ELF-1 (cell line): ENCODE measurements at places on chromosomes 3 and 15.

- peak; percentile 38 for DNase-seq
Observed at GRCh38 chr3:12438318-12438717, 46.0 kb upstream of the TSEN2 start.

DNA sequence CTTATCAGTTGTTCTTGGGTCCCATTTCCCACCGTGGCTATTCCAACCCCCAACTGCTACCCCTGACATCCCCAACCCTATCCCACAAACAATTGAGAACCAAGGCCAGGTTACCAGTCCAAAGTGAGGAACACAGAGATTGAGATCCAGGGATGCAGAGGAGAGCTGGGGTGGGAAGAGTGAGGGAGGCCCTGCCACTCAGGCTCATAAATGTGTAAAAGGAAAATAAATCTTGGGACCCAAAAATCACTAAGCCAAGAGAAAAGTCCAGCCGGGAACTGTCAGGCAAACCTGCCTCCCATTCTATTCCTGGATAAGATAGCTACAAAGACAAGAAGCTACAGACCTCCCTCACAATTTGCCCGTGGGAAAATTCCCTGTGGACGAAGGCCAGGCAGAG, 101.1 kb upstream of the DLG1 start:
- no peak for DNase-seq

DNA sequence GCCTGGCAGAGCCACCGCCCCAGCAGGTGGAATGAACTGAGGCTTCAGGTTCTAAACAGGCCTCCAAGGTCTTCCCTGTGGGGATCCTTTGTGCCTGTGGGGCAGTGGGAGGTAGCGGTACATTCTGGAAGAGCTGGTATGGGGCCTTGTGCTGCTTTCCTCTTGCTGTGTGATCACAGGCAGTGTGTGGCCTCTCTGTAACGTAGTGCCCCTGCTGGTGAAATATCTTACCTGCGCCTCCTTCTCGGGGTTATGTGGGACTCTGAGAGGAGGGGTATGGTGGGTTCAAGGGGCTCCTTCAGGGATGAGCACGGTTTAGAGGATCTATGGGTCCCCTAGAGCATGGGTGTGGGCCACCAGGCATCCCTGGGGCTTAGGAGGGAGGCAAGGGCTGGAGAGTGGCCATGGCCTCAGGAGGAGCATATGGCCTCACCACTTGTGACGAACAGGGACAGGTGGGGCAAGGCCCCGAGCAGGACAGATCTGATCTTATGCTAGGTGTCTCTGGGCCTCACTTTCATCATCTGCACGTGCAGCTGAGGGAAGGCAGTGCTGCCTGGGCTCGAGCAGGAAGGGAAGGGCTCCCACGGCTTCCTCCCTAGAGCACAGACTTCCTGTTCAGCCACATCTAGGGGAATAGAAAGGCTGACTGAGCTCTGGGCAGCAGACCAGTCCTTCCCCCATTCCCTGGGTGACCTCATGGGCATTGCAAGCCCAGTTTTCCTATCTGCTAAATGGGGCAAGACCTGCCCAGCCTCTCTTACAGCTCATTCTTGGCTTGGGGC, 1.9 kb upstream of the ALS2CL start:
- DNase-seq: peak; percentile 79

- DNase-seq: no peak
Observed at GRCh38 chr3:150243466-150243865, 164.6 kb upstream of the TSC22D2 start.

DNA sequence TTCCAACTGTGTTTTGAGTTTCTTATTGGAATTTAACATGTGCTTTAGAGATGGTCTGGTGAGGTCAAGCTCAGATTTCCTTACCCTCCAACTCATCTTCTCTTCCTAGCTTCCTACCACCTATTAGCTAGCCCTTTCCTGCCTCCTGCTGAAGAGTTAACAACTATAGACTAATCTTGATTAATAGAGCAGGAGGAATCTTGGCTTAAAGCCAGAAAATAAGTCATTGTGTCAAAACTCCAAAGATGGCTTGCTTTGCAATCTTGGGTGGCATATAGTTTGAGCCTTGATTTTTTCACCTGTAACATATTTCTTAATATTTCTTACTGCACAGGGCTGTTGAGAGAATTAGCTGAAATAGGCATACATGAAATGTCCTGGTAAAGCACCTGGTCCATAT, 27.3 kb downstream of the BCL2L10 start:
- no peak for DNase-seq

GRCh38 chr15:73982222-73982962, 9.7 kb downstream of the STOML1 start:
- no peak for DNase-seq

DNA sequence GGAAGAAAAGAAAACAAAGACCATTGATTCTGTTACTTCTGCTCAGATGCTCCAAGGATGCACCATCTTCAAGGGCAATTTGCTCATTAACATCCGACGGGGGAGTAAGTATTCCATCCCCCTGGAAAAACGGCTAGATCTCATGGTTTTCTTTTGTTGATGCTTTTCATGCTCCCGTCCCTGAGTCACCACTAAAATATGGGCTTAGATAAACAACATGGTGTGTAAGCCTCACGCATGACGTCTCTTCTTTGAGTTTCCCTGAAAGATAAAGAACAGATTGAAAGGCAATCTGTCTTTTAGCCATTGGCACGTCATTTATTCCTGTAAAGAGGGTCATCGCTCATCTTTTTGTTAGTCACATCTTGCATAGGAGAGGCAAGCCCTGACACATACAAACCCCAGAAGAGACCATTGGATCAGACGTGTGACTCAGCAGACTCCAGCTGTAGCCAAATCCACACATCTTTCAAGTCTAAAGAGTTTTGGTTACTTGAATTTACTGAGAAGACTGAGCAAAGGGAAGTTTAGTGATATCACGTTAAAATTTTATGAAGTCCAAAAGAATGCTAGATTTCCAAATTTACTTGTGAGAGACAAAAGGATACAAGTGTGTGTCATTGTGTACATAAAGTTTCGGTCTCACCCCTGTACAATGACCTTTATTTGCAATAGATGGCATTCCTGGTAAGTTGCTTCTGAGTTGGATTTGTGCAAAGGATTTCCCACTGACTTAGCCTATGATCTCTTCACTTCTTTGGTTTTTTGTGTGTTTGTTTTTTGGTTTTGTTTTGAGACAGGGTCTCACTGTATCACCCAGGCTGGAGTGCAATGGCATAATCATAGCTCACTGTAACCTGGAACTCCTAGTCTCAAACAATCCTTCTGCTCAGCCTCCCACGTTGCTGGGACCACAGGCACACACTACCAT, 110.5 kb downstream of the PGPEP1L start:
- DNase-seq: peak; percentile 43

DNA sequence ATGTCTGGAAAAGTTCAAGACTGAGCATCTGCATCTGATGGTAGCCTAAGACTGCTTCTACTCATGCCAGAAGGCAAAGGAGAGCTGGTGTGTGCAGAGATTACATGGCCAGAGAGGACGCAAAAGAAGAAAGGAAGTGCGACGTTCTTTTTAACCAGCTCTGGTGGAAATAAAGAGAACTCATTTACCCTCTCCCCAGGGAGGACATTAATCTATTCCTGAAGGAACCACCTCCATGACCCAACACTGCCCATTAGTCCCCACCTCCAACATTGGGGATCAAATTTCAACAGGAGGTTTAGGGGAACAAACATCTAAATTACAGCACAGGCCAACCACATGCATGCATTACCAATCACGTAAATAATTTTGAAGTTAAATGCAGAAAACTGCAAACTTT, 1.5 kb upstream of the NCK1 start:
- DNase-seq: peak; percentile 29

GRCh38 chr15:27853624-27854455, 245.3 kb downstream of the OCA2 start:
- DNase-seq: no peak

GRCh38 chr3:188217726-188218125, 63.8 kb downstream of the LPP start:
- DNase-seq: no peak

DNA sequence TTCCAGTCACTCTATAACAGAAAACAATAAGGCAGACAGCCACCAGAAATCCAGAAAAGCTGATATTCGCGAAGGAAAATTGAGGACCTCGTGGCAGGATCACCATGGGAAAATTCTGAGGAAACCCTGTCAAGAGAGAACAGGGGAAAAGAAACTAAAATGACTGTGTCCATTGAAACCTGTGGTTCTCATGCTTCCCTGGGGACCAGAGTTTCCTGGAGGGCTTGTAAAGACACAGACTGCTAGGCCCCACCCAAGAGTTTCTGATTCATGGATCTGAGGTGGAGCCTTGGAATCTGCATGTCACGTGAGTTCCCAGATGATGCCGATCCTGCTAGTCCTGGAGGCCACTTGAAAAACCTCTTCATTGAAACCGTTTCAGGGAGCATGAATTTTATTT, 420.5 kb downstream of the EPHB1 start:
- DNase-seq: no peak

DNA sequence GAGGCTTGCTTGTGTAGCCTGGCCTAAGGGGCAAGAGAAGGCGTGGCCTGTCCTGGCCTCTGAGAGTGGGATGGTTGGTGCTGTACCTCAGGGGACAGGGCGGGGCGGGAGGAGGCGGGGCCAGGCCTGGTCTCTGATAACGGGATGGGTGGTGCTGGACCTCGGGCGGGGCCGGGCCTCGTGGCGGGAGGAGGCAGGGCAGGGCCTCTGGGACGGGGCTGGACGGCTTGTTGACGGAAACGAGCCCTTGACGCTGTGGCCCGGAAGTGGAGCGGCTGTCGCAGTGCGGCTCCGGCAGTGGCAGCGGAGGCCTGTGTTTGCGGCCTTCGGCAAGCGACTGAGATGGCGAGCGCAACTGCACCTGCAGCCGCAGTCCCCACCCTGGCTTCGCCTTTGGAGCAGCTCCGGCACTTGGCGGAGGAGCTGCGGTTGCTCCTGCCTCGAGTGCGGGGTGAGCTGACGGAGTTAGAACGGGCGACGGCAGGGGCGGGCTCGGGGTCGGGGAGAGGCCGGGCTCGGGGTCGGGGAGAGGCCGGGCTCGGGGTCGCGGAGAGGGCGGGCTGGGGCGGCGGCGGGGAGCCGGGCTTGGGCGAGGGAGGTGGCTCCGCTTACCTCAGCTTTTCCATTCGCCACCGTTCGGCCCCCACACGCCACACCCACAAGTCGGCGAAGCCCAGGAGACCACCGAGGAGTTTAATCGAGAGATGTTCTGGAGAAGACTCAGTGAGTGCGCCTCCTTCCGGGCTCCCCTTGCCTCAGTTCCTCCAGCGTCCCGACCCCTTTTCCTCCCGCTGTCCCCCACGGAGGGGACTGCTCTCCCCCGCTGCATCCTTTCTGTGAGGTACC, at the start of gene CCNDBP1:
CCNDBP1 (plus strand) TSS at position 247 of the 846 bp plus-strand sequence; CDS start at position 343, 96 bp downstream.
- DNase-seq: peak; percentile 97

DNA sequence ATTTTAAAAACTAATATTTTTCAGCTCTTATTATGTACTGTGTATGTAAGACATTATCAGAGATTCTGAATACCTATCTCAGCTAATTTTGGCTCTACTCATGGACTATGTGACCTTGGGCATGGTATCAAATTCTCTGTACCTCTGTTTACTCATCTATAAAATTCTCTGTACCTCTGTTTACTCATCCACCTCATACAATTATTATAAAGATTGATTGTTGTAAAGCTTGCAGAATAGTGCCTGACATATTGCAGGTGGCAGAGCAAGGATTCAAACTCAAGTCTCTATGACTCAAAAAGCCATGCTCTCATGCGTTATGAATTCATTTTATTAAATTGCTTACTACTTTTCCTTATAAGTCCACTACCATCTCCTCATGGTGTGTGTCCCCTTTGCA, 151.9 kb upstream of the ARL6 start:
- no peak for DNase-seq

GRCh38 chr3:141336672-141337522, 31.4 kb upstream of the ZBTB38 start:
- no peak for DNase-seq

GRCh38 chr3:196378146-196378841, 40.1 kb upstream of the TM4SF19 start:
- no peak for DNase-seq

- DNase-seq: peak; percentile 44
Observed at GRCh38 chr3:38099518-38099917, 37.4 kb downstream of the ACAA1 start.

DNA sequence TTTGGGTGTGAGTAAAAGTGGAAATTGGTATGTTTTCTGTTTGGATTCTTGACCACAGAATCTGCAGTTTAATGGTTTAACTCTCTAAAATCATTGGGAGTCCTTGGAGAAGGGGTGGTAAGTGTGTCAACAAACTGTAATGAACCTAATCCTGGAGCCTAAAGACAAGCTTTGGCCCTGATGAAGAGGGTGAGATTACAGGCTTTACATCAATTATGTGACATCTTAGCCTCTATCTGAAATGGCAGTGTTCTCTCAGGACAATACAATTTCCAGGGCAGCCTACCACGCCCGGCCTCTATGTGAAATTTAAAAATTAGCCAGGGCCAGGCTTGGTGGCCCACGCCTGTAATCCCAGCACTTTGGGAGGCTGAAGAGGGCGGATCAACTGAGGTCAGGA, 4.3 kb upstream of the PKM start:
- DNase-seq: no peak

DNA sequence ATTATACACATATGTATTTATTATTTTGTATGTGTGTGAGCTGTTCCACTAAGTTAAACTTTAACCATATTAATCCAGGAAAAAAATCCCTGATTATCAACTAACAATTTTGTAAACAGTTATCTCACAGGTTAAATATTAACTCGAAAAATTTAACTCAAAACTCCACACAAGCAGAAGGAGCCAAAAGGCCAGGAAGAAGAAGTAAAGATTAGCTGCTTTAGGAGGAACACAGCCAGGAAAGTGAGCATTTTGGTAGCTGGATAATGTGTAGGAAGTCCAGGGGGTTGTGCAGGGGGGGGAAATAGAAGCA, 425.0 kb downstream of the TIGIT start:
- DNase-seq: no peak

DNA sequence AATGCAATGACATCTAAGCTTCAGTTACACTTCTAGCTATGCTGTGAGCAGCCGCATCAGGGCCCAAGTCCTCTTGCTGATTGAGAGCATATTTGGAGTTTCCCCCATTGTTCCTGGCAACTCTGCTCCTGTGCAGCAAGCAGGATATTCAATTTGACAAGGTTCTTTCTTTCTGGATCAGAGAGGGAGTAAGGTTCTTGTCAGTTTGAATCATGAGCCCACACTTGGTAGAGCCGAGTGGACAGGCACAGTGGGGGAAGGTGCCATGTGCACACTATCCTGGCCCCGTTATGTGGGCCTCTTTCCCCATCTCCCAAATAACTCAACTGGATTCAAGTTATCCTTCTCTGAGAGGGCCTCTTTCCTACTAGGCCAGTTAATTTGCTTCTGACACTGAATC, 385.4 kb downstream of the ZIC1 start:
- no peak for DNase-seq

- no peak for DNase-seq
Observed at GRCh38 chr3:111541911-111542483, at the start of gene CD96. CD96 (plus strand) TSS chr3:111542197; CDS start chr3:111542249, 52 bp downstream.

- no peak for DNase-seq
Observed at GRCh38 chr3:182609575-182610156, 183.6 kb upstream of the ATP11B start.

DNA sequence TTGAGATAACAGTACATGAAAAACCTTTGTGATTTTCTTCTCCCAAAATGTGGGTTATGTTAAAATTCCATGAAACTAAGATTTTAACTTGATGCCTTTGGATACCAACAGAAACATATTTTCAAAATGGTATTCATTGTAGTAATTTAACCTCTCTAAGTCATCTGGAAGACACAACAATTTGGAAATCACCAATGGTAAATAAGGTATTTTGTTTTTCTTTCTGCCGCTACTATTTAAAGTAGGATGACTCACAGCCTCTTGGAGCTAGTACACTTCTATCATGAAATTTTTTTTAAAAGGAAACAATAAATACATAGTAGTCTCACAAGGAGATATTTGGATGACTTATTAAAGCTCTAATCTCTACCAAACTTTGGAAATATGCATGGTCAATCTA, 291.6 kb upstream of the VEPH1 start:
- no peak for DNase-seq
